Hematopoietic multipotent progenitor cell (in vitro differentiated cells): ENCODE measurements at places on chromosomes 5 and 9.

- no peak for DNase-seq
Observed at GRCh38 chr5:79849486-79850315, 141.4 kb downstream of the MTX3 start.

- no peak for DNase-seq
Observed at GRCh38 chr5:164578401-164578800, 1073.0 kb downstream of the MAT2B start.

- no peak for DNase-seq
Observed at GRCh38 chr5:2282893-2283292, 400.2 kb upstream of the IRX4 start.

DNA sequence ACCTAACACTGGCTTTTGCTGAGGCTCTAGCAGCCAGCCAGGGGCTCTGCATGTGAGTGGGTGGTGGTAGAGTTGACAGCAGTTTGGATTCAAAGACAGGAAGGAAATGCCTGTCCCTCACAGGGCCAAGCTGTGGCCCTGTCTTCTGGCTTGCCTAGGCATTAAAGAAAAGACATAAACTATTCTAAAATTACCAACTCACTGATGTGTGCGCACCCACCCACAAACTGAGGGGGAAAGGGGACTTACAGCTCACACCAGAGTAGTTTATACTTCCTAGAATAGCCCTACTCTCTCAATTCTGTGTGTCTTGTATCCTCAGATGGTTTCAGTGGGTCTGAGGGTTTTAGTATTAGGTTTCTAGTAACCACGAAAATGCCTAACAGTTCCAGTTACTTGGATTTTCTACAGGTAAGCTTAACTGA is 18.3 kb upstream of the IL13 start:
- DNase-seq: no peak

DNA sequence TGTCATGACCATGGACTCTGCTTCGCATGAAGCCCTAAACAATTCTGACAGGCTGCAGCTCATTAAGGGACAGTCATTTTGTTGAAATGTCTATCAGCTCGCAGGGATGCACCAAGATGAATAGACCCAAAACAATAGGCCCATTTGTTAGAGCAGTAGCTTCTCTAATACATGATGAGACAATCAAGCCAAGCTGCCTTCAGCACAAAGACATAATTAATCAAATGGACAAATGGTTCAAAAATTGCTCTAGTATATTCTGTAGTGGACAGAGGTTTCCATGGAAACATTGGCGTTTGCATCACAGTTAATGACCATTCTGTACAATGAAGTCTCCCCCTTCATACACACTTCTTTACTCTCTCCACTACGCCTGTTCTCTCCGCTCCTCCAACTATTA is 274.6 kb downstream of the ANXA1 start:
- DNase-seq: no peak

DNA sequence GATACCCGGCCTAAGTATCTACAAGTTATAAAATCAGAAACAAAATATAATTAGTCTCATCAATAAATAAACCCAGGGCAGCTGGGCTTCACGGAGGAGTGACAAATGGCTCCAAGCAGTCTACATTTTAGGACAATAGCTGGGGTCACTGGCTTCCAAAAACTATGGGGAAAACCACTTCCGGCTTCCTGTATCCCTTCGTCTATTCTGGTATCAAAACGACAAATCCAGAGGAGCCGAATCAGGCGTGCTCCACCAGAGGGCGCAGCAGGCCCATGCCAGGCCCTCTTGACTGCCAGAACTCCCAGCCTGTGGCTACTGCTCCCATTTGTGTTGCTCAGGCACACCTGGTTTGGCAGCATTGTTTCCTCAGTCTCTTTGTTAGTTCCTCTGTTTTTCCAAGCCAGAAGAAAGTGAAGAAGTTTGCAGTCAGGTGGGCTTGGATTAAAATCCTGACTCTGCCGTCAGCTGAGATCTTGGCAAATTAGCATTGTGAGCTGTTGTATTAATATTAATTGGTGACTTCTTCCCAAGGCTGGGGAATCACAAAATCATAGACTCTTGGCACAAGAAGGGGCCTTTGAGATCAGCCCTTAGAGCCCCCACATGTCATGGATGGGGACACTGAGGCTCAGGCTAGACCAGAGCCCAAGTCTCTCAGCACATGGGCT is 11.6 kb upstream of the RAB14 start:
- DNase-seq: peak; percentile 72

- DNase-seq: no peak
Observed at GRCh38 chr5:8192840-8193239, 323.9 kb downstream of the MTRR start.

DNA sequence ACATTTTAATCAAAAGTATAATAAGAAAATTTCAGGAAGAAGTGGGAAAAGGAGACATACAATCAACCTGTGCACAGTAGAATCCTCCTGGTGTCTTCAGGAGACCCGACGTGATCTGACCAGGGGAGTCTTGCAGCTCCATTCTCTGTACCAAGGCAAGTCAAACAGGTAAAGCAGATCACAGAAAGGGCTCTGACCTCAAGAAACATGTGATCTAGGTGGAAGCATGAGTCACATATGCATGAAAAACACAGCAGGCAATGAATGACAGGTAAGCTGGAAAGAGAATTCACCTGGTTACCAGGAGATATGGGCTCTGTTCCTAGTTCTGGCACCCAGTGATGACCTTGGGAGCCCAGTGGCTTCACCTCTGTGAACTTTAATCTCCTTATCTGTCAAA is 19.4 kb upstream of the FABP6 start:
- DNase-seq: no peak

DNA sequence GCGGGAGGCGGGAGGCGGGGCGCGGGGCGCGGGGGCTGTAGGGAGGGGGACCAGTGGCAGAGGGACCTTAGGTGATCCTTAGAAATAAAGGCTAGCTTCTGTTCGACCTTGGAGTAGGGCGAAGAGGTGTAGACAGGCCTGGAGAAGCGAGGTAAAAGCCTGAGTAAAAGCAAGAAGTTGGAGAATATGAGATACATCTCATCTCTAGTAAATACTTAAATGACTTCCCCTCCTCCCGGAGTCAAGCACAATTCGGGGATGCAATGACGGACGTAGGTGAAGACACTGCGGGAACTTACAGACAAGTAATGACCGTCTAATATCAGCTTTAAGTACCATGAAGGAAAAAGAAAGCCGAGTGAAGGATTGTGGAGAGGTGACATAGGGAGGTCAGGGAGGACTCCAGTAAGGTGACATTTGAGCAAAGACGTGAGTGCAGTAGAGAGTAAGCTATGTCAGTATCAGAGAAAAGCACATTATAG is 466 bp downstream of the SMC2 start:
- DNase-seq: no peak

GRCh38 chr9:112069318-112070169 is 105.6 kb downstream of the SUSD1 start:
- peak; percentile 19 for DNase-seq

- no peak for DNase-seq
Observed at GRCh38 chr5:6110441-6111005, 267.8 kb downstream of the MED10 start.

DNA sequence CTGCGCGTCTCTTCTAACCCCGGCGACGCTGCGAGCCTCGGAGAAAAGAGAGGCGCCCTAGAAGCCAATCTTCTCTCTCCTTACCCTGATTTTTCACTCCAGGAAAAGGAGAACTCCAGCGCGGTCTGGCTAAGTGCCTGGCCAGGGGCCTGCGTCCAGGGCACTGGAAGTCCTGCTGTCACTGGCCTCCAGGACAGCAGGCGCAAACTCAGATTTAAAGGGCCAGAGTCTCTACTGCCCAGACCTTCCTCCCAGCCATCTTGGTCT is 553 bp upstream of the FOXB2 start:
- DNase-seq: no peak

- DNase-seq: no peak
Observed at GRCh38 chr9:31034311-31034710, 1350.1 kb upstream of the ACO1 start.

DNA sequence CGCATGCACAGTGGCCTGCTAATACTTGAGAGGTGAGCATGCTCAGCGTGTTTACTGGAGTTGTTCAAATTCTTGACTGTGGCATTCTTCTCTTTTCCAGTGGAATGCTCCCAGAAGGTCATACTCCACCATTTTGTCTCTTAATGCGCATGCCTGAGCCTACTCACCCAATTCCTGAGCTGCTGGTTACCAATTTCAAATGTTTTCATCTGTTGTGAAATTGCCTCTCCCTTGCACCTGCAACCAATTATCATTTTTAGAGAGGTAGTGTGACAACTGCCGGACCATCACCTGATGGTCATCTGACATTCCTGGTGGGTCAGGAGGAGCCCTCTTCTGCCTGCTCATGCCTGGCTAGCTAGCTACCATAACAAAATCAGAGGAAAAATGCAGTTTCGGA is 82.2 kb upstream of the LIFR start:
- DNase-seq: no peak

GRCh38 chr5:125798307-125798706 is 624.9 kb upstream of the GRAMD2B start:
- no peak for DNase-seq
